ENCODE measurements at places on chromosomes 13 and 19.

GRCh38 chr19:12821761-12822160, 12.6 kb downstream of the RTBDN start:
- no peak for DNase-seq

DNA sequence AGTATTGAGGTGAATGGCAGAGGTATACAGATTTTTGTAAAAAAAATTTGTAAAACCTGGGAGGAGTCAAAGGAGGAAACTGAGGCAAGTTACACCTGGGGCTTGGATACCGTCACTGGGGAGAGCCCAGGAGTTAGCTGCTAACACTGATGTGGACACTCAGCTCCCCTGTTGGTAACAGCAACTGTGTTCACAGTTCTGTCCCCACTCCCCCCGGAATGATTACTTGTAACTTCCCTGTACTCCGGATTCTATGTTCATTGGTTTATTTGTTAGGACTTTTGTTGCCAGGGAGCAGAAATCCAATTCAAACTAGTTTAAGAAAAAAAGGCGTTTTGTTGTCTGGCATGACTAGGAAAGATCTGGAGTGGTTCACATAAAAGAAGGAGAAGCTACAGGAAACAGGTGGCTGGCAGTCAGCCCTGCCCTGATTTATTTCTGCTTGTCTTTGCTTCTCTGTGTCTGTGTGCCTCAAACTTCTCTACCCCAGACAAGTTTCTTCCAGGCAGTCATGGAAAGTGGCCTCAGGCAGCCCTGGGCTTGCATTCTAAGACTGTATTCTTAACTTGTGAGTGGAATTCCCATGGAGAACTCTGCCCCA, 2.3 kb upstream of the GPR12 start:
- no peak for DNase-seq

- no peak for DNase-seq
These were observed 4.3 kb downstream of the SPRED3 start for GRCh38 chr19:38392707-38393308.

DNA sequence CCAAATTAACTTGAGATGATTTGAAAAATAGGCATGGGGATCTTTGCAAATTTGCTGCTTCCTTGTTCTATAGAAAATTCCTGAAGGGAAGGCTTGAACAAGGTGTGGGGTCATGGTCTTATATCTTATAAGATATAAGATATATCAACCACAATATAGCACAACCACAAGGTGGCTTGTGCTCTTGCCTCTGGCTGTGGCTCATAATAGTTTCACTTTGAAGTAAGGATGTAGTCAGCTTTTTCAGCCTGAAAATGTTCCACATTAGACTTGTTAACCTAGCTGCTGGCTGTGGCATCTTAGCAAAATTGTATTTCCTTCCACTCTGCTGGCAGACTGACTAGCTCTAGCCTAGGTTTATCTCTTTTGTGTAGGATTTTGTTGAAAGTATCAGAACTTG, 169.7 kb downstream of the KLF5 start:
- DNase-seq: no peak

DNA sequence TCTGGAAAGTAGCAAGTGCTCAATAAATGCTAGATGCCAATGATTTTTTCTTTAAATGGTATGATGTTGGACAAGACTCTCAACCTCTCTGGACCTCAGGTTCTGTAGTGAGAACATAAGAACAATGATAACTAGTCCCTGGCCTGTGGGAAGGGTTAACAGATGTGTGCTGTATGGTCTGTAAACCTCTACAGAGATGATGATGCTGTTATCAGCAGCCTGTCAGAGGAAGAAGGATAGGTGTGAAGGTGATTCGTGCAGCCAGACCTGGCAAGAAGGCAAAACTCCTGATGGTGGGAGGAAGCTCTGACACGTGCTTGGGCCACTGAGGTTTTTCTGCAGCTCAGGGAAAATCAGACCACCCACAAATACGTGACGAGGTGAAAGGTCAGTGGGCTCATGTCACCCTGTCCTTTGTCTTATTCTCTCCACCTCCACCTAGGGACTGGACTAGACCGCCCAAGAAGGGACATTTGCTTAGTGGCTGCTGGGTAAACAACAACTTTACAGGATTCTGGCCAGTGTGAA, 36.7 kb upstream of the UBL3 start:
- DNase-seq: no peak

DNA sequence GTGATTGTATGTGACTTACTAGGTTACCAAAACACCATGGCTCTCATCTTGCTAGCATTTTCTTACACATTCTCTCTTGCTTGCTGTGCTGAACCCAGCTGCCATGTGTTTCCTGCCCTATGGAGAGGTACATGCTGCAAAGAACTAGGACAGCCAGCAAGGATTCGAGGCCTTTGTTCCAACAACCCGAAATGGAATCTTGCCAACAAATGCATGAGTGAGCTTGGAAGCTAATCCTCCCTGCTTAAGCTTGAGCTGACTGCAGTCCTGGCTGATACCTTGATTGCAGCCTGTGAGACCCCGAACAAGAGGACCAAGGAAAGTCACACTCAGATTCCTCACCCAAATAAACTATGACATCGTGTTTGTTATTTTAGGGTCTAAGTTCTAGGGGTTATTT, 651.2 kb downstream of the SLITRK6 start:
- no peak for DNase-seq

GRCh38 chr13:65535370-65535769, 1694.8 kb downstream of the PCDH9 start:
- DNase-seq: no peak

DNA sequence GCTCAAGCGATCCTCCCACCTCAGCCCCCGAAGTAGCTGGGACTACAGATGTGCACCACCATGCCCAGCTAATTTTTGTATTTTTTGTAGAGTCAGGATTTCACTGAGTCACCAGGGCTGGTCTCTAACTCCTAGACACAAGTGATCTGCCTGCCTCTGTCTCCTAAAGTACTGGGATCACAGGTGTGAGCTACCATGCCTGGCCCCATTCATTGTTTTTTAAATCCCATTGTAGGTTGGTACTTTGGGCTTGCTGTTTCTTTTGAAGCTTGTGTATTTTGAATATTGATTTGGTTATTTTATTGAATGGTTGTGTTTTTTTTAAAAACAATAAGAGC, 26.7 kb downstream of the ZMYM2 start:
- DNase-seq: no peak

- no peak for DNase-seq
These were observed 593 bp downstream of the ATG4D start for GRCh38 chr19:10544242-10544752.

- no peak for DNase-seq
These were observed 215.6 kb downstream of the TDRD3 start for GRCh38 chr13:60612593-60612992.

DNA sequence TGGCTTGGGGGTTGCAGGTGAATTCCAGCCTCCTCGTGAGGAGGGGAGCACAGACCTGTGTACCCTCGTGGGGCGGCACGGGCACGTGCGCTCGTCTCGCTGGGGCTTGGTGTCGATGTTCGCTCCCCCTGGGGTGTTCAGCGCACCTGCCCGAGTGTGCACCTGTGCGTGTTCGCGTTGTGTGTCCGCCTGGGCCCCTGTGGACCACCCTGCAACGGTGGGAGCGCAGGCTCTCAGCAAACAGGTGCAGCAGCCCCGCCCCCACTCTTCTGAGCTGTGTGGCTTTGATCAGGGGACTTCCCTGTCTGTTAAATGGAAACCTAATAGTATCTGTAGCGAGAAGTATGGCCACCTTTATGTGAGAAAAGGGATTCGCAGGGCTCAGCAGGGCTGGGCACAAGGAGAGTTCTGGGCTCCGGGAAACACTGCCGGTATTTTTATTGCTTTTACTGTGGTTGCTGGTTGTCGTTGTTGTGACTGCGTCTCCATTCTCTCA, 549 bp downstream of the SMIM17 start:
- no peak for DNase-seq

DNA sequence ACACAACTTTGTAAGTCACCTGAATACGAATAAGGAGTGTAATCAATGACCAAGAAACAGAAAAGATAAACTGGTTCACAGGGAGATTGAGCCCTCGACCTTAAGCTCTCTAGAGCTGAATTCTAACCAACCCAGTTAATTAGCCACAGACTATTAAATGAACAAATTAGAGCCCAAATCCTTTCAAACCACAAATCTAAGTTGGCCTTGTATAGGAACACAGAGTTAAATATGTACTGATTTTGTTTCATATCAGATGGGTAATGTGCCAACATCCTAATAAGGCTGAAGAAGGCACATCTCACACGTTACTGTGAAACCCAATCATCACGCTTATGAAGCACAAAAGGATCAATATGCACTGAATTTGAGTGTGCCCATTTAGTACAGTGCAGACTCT, 156.1 kb downstream of the LHFPL6 start:
- no peak for DNase-seq

Measured in activated T-helper 1 cell treated with Interleukin-2 at 50 U/mL for 16 hours (primary cell).